Stimulated activated CD4-positive, alpha-beta T cell treated with anti-CD3 and anti-CD28 coated beads, Interleukin-4, amount 100 ng/mL, for 4 hours (primary cell): ENCODE measurements at places on chromosomes 16 and 17.

DNA sequence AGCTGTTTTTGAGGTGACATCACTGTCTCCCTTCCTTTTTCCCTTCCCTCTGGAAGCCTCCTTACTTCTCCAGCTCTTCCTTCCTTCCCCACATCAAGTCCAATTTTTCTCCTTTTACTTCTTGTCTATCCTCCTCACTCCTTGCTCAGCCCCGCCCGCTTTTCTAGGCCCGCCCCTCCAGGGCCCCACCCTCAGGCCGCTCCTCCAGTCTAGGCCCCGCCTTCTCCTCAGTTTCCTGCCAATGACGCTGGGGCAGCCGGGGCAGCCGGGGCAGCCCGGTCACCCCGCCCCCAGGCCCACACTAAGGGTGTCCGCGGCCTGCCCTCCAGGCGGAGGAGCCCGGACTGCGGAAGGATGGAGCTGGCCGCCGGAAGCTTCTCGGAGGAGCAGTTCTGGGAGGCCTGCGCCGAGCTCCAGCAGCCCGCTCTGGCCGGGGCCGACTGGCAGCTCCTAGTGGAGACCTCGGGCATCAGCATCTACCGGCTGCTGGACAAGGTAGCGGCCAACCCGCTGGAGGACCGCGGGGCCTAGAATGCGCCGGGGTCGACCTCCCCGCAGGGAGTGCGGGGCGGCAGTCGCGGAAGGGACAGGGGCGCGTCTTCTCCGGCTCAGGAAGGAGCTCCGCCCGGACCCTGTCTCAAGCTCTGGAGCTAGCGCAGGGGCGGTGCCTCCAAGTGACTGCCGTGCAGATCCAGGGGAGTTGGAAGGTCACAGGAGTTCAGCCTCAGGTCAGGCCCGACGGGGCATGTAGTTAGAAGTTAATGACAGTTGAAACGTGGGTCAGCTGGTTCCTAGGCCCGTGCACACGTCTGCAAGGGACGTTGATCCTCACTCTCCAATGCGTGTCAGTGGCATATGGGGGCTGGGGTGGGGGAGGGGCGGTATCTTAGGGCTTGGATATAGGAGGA, at the start of gene PCTP:
Gene PCTP, plus strand, starts transcription at position 302 of the 908 bp plus-strand sequence. Its CDS starts 53 bp downstream, at position 355.
- DNase-seq = peak; percentile 80

DNA sequence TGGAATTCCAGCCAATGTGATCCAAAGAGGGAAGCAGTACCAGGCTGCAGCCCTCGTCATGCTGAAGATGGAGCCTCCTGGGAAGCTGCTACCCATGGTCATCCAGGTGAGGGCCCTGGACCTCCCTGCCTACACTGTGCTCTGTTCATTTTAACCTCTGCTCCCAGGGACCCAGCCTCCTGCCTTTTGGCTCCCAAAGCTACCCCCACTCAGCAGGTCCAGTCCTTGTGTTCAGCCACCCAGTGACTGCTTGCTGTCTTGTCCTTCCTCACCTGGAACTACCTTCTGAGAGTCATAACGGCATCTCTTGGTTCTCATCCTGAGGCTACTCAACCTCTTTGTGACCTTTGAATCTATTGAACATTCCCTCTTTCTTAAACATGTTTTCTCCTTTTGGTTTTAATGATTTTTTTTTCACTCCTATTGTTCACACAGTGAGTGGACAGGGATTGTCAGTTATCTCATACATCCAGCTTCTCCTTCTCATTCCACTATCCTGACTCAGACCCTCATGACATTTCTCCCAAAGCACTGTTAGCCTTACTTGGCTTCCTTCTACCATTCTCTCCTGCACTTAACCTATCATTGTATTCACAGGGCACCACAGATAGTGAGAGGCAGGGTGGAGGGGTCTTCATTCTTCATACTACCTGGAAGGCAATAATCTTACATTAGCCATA, 53.3 kb downstream of the GOSR1 start:
- DNase-seq = no peak

DNA sequence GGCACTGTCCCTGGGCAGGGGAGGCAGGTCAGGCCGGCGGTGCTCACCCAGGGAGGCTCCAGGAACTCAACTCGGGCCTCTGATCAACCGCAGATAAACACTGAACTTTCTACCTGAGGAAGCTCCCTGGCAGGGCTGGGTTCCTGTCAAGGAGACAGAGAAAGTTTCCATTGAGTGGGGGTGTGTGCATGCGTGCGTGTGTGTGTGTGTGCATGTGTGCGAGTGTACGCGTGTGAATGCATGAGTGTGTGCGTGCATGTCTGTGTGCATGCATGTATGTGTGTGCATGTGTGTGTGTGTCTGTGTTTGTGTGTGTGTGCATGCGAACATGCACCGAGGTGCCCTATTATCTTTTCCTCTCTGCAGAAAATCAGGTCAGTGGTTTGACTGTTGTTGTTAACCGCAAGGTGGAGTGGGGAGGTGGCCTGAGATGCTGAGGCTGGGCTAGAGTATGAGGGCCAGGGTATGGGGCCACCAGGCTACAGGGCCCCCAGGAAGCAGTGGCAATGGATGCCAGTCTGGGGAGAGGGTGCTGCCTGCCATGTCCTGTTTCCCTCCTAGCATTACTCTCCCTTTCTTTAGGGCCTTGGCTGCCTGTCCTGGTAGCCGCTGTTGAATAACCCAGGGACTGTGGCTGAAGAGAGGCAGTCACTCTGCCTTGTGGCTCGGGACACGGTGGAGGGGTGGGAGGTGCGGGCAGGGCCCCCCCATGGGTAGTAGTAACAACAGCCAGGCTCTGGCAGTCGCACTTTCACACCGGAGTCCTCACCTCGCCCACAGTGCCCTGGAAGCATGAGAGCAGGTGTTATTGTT, 24.0 kb downstream of the CCR7 start:
- peak; percentile 68 for DNase-seq

DNA sequence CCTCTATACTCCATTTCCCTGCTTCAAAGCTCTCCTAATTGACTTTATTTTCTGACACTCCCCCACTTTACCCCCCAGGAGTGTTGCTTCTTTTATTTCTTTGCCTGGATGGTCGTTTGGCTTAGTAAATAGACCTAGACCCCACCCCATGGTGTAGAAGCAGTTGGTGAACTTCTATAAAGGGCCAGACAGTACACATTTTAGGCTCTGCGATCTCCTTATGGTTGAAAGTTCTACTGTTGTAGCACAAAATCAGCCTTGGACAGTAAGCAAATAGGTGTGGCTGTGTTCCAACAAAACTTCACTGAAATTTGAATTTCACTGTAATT, 31.9 kb downstream of the ZNF287 start:
- DNase-seq = no peak
